Fibroblast of skin of right quadriceps (primary cell): ENCODE measurements at places on chromosomes 5 and 9.

DNA sequence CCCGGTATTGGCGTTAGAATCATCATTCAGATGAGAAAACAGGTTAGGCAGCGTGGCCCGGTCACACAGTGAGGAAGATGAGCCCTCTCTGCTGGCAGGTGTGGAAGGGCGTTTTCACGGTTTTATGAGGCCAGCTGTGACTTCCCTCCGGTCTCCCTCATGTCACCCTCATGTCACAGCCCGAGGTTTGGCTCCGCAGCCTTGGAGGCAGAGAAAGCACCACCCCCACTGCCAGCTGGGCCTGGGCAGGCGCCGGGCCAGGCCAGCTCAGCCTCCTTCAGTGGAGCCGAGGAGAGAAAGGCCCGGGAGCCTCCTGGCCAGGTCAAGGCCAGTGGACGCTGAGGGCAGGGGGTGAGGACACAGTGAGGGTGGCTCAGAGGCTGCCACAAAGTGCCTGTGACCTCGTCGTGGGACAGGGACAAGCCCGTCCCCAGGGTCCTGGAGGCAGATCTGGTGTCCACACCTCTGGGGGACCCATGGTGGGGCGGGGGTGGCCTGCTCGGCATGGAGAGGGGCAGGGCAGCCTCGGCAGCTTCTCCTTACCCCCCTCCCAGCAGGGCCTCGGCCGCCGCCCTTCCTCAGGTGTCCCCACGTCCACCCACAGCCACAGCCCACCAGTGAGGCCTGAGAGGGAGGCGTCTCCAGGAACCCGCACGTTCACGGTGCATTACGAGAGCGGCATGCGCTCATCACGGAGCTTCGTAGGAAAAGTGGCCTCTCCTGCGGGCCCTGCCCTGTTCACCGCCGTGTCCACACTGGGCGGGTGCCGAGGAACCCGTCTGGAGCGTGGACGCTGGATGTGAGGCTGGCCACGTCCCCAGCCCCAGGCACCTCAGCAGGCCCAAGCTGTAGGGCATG, 32.2 kb downstream of the EXD3 start:
- no peak for DNase-seq

- no peak for DNase-seq
Measured at GRCh38 chr5:169950333-169950732, 30.0 kb downstream of the INSYN2B start.

DNA sequence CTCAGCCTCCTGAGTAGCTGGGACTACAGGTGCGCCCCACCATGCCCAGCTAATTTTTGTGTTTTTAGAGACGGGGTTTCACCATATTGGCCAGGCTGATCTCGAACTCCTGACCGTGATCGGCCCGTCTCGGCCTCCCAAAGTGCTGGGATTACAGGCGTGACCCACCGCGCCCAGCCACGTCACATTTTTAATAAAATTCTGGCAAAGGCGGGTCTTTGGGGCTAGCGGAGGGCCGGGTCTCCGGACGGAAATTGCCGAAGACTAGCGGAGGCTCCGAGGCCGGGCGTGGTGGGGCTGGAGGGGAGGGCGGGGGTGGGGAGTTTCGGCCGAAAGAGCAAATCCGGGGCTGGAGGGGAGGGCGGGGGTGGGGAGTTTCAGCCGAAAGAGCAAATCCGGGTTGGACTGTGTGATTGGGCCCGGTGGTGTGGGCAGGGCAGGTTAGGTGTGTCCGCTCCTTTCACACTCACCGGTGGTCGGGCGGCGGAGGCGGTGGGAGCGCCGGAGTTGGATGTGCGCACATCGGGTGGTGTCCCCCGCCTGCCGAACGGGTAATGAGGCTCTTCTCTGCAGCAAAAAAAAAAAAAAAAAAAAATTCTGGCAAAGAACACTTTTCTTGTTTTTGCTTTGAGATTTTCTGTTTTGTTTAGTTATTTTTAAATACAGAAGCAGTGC, 27.1 kb downstream of the RUFY1 start:
- DNase-seq, result no peak

- DNase-seq, result peak; percentile 58
Measured at GRCh38 chr9:134968011-134968822, 50.5 kb upstream of the FCN1 start.

DNA sequence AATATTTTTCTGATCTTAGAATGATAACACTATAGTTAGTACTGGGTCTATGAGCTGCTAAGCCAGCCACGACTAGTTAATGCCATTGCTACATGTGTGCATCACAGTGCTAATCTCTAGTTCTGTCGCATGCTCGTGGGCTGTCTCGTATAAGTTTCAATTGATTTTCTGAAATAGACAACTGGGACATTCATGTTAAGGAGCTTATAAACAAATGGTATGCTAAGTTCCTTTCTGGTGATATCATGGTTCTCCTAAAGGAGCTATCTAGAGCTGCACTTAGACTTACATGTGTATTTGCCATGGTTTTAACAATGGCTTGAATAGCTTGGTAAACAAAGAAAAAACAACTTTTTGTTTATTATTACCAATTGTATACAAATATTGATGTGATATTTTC, 46.2 kb downstream of the F2RL2 start:
- DNase-seq, result no peak
